Activated T-helper 1 cell treated with Interleukin-2 at 50 U/mL for 16 hours (primary cell): ENCODE measurements at places on chromosomes 7 and 10.

- no peak for DNase-seq
Observed at GRCh38 chr7:81491573-81491972, 278.3 kb downstream of the HGF start.

DNA sequence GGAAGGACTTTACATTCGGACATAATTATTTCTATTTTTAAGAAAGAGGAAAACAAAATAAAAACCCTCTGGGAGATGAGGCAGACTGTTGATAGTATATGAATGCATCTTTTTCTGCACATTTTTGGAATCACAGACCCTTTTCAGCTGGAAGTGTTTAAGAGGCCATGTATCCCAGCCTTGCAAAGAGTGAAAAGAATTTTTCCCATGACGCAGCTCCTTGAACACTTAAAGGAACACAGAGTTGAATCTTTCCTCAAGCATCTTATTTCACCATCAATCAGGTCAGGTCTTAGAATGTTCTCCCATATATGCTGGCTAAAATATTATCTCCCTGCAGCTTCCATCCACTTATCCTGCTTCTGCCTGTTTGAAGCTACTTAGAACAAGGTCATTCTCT is 45.9 kb upstream of the PAPSS2 start:
- DNase-seq, result no peak

DNA sequence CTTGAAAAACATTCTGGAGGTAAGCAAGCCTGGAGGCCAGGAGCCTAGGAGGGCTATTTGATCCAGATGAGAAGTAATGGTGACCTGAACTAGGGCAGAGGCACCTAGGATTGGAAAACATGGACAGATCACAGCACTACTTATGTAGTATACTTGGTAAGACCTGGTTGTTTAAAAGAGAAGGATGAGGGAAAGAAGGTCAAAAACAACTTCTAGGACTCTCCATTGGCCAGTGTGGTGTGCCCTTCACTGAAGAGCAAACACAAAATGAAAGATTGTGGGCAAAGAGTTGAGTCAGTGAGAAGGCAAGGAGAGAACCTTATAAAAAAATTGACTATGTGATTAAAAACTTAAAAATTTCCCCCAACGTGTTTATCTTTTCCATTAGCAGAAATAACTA is 14.3 kb downstream of the ANKRD1 start:
- DNase-seq, result no peak

GRCh38 chr7:2134740-2135139 is 98.0 kb downstream of the MAD1L1 start:
- DNase-seq, result no peak

- DNase-seq, result no peak
Observed at GRCh38 chr7:31058122-31058521, 6.0 kb downstream of the ADCYAP1R1 start.

- no peak for DNase-seq
Observed at GRCh38 chr7:81659697-81660395, 110.0 kb downstream of the HGF start.

DNA sequence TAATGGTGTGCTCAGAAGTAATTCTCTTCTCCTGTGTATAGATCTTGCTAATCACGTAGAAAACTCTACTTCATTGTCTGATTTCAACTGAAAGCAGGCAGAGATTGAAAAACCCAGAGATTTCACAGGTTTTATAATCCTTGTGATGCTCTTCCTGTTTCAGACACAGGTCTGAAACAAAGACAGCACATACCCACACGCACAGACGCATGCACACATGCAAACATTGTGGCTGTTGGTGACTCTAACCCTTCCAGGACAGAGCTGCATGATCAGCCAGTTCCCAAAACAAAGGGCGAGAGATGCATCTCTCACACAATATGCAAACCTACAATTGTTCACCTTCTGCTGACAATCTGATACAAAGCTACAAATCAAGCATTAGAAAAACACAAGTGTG is 11.1 kb upstream of the TFEC start:
- DNase-seq, result no peak

- DNase-seq, result no peak
Observed at GRCh38 chr7:141663081-141663849, 38.7 kb downstream of the DENND11 start.

- DNase-seq, result no peak
Observed at GRCh38 chr7:75866489-75867389, 12.1 kb upstream of the RHBDD2 start.

GRCh38 chr10:32190890-32191491 is 134.8 kb upstream of the KIF5B start:
- DNase-seq, result no peak

GRCh38 chr7:13050703-13051102 is 363.3 kb downstream of the ARL4A start:
- DNase-seq, result no peak

DNA sequence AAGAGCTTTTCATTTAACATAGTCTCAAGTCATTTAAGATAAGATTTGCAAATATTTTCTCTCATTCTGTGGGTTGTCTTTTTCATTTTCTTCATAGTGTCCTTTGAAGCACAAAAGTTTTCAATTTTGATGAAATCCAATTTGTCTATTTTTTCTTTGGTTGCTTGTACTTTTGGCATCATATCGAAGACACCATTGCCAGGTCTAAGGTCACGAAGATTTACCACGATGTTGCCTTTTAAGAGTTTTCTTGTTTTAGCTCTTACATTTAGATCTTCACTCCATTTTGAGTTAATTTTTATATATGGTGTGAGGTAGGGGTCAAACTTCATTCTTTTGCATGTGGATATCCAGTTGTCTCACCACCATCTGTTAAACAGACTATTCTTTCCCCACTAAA is 34.7 kb downstream of the TMEM270 start:
- DNase-seq, result no peak

DNA sequence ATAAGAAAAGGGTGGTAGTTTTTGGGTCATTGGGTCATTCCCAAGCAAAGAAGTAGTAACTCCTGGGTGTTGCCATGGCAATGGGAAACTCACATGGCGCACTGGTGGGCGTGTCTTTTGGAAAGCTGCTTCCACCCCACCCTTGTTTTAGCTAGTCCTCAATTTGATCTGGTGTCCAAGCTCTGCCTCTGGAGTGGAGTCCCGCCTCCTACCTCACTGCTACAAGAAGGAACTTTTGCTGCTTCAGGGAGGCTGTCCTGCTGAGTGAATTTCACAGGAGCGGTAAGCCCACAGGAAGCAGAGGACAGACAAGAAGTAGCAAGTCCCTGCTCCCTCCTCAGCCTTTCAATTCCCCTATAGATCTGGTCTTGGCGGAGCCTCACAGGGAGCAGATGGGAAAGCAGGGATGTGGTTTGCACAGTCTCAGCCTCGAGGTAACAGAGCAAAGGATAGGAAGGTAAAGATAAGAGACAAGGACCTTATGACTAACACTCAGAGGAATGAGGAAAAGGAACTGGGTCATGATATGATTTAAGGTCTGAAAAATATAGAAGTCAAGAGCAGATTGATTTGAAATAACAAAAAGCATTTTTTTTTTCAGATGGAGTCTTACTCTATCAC is 700.3 kb downstream of the TNS3 start:
- DNase-seq, result no peak

- DNase-seq, result no peak
Observed at GRCh38 chr7:42843205-42843800, 68.6 kb downstream of the C7orf25 start.

DNA sequence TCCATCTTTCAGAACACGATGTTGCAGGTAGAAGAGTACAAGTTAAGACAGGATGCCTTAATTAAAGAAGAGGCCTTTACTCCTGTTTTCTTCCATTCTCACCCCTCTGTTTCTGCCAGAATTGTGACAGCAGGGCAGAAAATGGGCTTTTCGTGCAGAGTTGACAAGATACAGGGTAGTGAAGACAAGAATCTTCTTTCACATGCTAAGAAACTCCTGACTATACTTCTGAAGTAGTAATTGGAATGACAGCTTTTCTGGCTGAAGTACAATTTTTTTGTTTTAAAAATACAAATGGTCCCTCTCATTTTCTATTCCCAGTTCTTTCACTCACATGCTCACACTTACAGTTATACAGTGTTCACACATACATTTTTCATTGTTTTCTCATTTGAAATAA is 22.1 kb downstream of the HDAC9 start:
- DNase-seq, result no peak

GRCh38 chr10:34280599-34281374 is 534.3 kb downstream of the PARD3 start:
- no peak for DNase-seq

- DNase-seq, result peak; percentile 41
Observed at GRCh38 chr10:133378251-133379096, 588 bp upstream of the PAOX start.

DNA sequence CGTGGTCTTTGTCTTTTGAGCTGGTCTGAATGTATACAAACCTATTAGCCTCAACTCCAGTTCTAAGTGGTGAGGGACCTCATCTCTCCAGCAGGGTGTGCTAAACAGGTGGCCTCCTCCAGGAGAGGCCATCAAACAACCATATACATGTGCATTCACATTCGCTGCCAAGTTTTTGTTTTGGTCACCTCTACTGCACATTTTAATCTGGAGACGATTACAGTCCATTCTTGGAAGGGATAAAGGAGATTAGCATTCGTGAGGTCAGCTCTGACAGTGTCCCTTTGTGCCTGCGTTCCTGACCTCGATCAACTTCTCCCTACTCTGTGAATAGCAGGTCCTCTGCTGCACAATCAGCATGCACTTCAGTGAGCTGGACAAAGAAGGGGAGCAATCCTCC is 60.8 kb downstream of the RHOBTB1 start:
- no peak for DNase-seq

DNA sequence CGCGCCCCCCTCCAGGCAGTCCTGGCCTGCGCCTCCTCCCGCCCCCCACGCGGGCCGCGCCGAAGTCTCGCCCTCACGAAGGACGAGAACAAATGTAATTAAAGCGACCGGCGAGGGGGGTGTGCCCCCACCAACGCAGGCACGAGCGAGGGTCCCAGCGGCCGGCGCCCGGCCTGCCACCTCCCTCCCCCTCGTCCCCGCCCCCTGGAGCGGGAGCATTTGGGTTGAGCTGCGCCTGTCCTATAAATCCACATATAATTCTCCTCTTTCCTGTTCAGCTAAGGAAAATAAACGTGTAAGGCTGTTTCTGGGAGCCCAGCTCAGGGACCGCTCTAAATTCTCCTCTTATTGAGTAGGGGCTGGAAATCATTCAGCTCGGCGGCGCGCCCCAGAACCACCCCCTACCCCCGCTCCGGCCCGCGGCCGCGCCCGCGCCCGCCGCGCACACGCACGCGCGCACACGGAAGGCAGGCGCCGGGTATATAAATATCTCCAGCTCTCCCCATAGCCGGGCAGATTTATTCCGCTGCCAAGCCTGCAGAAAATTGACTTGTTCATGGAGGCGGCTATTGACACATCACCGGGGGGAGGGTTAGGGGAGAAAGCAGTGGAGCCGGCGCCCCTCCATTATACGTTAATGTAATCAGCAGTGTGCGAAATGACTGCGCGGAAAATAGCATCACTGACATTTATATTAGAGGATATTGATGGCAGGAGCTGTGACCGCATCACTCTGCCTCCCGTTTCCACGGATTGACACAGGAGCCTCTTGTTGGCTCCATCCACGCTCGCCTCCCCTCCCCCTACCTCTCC is 61.6 kb upstream of the BTRC start:
- DNase-seq, result no peak

DNA sequence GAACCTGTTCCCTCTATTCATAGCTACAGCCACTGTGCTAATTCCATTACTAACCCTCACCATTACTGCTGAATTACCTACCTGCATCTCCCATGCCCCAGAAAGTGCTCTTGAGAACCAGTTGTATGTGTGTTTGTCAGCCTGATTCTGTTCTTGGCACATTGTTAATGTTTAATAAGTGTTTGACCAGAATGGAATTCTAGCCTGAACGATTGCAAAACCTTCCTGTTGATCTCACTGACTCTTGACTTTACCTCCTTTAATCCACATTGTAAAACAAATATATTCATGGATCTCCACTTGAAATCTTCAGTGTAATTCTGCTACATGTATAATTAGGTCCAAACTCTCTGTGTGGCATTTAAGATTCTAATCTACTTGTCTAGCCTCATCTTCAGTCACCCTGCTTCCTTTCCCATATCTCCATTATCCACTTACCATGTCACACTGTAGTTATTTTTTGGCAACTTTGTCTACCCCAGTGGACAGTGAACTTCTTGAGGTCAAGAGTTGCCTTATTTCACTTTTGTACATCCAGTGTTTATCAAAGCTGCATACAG is 4.9 kb downstream of the ZNF277 start:
- no peak for DNase-seq

GRCh38 chr7:80869821-80870751 is 48.8 kb downstream of the SEMA3C start:
- no peak for DNase-seq

GRCh38 chr7:4013793-4014192 is 668.3 kb upstream of the FOXK1 start:
- DNase-seq, result no peak

- no peak for DNase-seq
Observed at GRCh38 chr7:24885716-24886115, 94.3 kb downstream of the OSBPL3 start.

GRCh38 chr7:31747553-31747952 is 60.5 kb downstream of the PPP1R17 start:
- DNase-seq, result no peak

DNA sequence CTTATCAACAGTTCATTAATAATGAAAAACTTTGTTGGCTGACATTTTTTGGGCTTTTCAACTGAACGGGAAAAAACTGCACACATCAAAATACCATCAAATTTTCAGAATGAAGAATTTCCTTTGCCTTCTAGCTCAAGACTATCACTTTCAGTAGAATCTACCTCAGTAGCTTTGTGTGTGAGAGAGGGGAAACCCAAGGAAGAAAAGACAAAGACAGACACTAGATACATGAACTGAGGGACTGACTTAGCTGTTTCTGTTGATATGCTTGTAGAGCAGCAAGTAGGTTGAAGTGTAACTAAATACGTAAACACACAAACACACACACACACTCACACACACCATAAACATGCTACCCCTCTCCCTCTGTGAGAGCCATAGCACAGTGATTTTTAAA is 257.1 kb downstream of the CDK14 start:
- DNase-seq, result no peak

DNA sequence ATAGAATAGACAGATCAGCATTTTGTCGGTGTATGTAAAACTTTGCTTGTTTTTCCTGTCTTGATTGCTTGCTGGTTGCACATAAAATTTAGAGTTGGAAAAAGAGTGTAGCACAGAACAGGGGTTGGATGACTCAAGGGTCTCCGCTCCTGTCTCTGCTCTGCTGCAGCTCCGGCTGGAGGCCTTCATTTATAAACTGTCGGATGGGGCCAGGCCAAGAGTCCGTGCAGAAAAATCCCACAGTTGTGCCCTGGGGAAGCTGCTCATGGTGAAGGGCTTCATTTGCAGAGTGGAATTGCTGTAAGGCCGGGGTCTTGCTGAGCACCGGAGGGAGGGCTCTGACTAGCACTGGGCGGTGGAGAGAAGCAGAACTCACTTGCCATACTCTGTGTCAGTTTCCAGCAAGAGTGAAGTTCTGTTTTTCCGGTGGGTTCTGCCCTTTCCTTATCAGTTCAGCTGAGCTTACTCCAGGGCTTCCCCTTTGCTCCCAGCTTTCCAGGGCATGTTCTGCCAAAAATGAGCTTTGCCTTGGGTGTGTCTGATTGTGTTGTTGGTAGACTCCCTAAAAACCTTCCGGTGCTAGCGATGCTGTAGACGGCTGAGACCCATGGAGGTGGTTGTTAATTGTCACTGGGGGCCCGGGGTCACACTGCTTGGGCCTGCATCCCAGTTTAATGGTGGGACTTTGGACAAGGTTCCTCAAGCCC is 67.2 kb downstream of the CAMK1D start:
- DNase-seq, result no peak

GRCh38 chr7:5596046-5596895 is 172.6 kb upstream of the TNRC18 start:
- DNase-seq, result peak; percentile 25

- no peak for DNase-seq
Observed at GRCh38 chr10:67836488-67836887, 1.5 kb downstream of the DNAJC12 start.
